Central memory CD8-positive, alpha-beta T cell (primary cell): ENCODE measurements at places on chromosomes 13 and 19.

DNA sequence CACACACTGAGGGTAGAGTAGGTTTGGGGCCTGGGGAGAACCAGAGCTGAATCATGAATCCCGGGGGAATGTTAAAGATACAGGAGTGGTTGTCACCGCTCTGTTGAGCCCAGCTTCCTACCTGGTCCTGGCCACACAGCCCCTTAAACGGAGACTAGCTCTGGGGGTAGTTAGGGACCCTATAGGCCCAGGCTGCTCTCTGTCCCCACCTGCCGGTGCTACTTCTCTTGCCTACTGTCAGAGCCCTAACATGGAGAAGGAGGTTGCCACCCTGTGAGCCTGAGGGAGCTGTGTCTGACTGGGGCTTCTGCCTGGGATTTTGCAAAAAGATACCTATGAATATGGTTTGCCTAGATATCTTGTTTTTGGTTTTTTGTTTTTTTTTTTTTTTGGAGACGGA lies 36.6 kb upstream of the ZNF429 start:
- no peak for DNase-seq

GRCh38 chr13:107458269-107458668 lies 757.1 kb downstream of the LIG4 start:
- no peak for DNase-seq

DNA sequence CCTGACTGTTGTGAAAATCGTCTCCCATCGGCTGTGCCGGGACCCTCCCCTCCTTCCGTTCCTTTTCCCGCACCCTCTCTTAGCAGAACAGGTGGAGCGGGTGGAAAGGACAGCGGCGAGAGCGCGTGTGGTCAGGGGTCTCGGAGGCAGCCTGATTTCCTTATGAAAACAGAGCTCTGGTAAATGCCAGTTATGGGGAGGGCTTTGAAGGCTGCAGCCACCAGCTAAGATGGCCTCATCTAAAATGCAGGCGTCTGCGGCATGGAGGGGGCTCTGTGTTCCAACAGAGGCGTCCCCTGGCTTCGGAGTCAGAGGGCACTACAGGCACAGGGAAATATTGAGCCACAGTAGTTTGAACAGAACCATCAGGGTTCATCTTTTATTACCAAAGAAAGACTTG lies 93.8 kb upstream of the SOX1 start:
- DNase-seq, result no peak

- no peak for DNase-seq
Measured at GRCh38 chr19:32010071-32010470, 335.3 kb upstream of the ZNF507 start.

DNA sequence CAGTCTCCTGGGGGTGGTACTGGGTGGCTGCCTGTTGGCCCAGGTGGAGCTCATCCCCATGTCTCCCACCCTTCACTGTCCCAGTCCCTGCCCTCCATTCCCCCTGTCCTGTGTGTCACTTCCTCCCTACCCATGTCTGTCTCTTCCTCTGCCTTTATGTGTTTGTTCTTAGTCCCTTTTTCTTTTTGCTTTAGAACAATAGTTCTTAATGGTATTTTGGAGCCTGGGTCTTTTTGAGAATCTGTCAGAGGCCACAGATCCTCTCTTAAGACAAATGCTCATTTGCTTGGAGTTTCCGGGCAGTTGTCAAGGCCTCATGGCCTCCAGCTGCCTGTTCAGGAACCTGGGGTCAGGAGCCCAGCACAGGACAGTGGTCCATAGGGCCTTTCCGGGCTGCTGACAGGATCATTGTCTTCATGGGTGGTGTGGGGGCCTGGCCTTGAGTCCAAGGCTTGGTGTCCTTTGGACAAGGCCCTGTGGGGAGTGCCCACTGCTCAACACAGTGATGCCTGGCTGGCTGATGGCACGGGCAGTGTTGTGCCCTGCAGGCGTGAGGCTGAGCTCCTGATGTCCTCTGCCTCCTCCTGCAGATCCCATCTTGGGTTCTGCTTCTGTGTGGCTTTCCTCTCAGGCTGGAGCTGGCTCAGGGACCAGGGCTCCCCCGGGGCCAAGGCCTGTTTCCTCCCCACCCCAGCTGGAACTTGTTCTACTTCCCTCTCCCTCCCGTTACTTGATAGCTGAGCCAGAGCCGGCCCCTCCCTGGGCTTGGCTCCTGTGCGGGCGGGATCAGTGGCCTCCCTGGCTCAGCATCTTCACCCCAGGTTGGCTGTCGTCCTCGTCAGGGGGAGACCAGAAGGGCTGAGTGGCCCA lies 3.5 kb downstream of the EGLN2 start:
- DNase-seq, result no peak

DNA sequence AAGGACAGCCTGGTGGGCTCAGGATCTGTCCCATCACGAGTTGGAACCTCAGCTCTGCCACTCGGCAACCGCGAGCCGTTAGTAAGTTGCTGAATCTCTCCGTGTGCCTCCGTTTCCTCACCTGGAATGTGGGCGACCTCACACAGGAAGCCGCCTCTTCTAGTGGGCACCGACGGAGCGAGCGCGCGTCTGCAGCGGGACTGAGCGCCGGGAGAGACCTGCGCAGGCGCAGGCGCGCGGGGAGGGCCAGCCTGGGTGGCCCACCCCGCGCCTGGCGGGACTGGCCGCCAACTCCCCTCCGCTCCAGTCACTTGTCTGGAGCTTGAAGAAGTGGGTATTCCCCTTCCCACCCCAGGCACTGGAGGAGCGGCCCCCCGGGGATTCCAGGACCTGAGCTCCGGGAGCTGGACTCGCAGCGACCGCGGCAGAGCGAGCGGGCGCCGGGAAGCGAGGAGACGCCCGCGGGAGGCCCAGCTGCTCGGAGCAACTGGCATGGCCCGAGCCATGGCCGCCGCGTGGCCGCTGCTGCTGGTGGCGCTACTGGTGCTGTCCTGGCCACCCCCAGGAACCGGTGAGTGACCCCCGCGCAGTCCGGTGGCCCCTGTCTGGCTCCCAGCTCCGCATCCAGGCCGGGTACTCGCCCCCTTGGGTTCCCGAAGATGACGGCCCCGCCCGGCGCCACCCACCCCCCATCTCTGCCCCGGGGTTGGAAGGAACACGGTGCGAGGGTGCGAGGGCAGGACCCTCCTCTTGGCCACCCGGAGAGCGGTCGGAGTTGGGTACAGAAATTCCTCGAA lies at the start of gene PVR:
Gene PVR, plus strand, starts transcription at position 306 of the 797 bp plus-strand sequence. Its CDS starts 187 bp downstream, at position 493.
- no peak for DNase-seq

- DNase-seq, result no peak
Measured at GRCh38 chr19:11478167-11479089, 2.4 kb downstream of the ELAVL3 start.

DNA sequence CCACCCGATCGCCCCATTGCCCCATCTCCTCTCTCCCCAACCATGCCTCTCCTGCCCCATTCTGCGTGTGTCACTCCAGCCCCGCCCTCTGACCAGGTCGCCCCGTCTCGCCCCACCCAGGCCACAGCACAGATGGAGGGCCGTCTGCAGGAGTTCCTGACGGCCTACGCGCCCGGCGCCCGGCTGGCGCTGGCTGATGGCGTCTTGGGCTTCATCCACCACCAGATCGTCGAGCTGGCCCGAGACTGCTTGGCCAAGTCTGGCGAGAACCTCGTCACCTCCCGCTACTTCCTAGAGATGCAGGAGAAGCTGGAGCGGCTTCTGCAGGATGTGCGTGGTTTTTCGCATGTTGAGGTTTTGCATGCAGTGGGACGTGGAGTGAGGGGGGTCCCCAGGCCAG lies 26.2 kb downstream of the MAST3 start:
- DNase-seq, result no peak

GRCh38 chr19:10270180-10270615 lies 722 bp upstream of the ICAM1 start:
- DNase-seq, result peak; percentile 74

DNA sequence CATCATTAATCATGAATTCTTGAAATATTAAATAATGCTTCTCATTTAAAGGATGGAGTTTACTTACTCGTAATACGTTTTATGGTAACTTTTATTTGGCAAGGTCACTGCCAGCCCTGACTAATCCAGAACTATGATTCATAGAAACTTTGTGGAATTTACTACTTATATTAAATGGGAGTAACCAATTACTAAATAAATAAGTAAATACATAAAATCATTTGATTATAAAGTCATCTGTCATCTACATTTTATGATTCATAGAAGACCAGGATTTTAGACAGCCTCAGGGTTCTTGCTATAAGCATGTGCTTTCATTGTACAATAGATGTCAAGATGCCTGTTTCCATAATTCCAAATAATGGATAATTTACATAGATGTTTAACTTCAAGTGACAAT lies 611.1 kb downstream of the TBC1D4 start:
- no peak for DNase-seq

- DNase-seq, result no peak
Measured at GRCh38 chr19:42555317-42555716, 27.0 kb upstream of the CEACAM1 start.

- no peak for DNase-seq
Measured at GRCh38 chr19:39738814-39739213, 985 bp upstream of the CLC start.

GRCh38 chr13:85497652-85498051 lies 301.6 kb downstream of the SLITRK6 start:
- DNase-seq, result no peak

- DNase-seq, result no peak
Measured at GRCh38 chr19:10648360-10648759, 5.8 kb upstream of the ILF3 start.

DNA sequence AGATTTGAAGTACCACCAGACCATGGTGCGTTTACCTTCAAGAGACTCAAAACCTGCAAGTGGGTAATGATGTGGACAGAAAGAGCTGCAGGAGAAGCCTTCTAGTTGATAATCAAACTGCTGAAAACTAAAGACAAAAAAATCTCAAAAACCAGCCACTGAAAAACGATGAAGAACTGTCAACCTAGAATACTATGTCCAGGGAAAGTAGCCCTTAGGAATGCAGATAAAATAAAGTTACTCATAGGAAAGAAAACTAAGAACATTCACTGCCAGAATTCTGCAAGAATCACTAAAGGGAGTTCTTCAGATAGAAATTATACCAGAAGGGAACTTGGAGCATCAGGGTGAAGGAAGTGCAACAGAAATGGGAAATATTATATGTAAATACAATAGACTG lies 5.3 kb downstream of the ZNF470 start:
- DNase-seq, result no peak
